ENCODE measurements at places on chromosomes 2 and 18.

DNA sequence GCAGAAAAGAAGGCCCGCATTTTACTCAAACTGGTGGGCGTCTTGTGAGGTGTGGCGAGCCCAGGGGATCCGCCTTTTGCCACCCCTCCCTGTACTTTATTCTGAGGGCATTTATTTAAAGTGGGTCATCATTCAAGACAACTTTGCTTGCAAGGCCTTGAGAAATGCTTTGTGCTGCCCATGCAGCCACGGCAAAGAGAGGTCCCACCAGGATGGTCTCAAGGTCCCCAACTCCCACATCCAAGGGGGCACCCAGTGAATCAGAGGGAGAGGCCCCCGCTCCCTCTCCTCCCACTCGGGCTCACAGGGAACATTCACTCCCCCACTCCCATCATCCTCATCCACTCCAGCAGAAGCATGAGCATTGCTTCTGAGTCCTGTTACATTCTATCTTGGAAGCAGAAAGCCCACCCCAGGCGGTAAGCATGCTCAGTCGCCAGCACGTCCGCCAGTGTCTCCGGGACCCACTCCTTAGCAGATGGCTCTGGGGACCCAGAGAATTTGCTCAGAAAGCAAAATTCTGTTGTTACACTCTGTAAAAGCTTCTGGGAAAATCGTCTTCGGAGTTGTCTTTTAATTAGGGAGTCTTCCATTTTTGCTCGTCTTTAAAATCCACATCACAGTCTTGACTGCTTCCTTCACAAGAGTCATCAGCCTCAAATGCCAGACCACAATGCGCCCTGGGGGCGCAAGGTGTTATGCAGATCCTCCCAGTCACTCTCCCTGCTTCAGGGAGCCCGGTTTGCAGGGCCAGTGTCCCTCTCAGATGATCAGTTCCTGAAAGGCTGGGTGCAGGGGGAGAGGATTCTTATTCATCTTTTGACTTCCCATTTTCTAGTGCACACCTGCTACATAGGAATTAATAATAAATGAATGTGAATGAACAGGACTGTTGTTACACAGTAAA, 99.4 kb upstream of the NCK2 start:
- DNase-seq = no peak

- no peak for DNase-seq
Measured at GRCh38 chr2:206408323-206409320, 34.7 kb upstream of the ADAM23 start.

DNA sequence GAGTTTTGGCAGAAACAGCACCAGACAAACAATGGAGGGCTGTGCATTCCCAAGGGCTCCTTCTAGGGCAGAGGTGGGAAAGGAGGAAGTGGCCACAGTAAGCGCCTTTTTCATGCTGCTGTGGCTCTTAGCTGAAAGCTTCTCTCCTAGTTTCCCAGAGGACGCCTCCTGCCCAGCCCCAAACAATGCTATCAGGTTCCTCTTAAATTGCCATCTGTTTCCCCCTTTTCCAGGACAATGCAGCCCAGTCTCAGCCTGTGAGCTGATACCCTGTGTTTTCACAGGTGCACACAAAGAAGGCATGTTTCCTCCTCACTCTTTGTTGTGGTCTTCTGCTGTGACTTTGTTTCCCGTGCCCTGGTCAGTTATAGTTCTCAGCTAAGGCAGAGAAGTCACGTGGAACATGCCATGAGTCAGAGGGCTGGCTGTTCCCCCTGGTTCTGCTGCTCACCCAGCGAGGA, 5.4 kb upstream of the FAM124B start:
- DNase-seq = no peak

DNA sequence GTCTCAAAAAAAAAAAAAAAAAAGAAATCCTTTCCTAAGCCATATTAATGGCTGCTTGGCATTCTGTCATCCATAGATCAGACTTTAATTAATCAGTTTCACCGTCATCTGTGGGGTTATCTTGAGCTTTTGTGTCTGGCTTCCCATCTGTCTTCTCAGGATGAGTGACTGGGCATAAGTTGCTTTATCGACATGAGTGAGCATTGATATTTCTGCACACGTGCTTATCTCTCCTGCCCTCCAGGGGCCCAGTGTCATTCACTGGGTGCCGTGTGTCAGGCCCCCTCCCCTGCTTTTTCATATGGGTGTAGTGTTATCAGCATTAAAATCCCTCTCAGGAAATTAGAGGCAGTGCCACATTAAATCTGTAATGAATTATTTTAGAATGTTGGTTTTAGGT, 65.6 kb downstream of the SH3BP4 start:
- DNase-seq = no peak

- no peak for DNase-seq
Measured at GRCh38 chr2:164867779-164868397, 26.3 kb upstream of the COBLL1 start.

DNA sequence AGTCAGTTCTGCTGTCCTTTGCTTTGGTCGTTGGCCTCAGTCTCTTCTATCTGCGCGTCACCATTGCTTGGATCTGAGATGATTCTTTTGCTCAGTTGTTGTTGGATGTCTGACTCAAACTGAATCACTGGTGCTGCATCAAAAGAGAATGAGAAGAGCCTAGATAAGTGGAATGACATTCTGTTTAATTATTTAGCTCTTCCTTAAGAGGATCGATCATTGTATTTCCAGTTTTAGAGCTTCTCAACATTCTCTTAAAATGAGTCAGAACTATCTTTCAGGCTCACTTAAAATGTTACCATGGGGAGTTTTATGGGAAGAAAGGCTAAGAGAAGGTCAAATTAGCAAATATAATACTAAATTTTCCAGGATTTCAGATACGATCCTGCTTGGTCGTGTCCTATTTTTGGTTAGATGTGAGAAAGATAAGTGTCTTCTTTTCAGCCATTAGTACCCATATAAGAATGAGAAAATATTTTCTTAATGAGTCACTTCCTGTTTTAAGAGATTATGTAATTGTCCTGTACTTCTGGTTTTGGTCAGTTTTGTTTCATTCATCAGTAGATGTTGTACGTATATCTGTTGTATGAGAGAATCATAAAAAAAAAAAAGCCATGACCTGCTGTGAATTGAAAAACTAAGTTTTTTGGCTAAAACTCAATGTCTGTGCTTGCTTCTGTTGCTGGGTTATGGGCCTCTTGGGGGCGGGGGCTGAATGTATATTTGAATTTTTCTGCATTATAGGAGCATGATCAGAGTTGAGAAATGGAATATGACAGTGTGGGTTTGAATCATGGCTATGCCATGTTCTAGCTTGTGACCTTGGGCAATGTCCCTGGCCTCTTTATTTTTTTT, 31.6 kb upstream of the CASP10 start:
- DNase-seq = no peak
